ENCODE measurements at places on chromosomes 1 and 21.

- DNase-seq, result no peak
These were observed 86.9 kb downstream of the GRIK3 start for GRCh38 chr1:36947384-36947783.

DNA sequence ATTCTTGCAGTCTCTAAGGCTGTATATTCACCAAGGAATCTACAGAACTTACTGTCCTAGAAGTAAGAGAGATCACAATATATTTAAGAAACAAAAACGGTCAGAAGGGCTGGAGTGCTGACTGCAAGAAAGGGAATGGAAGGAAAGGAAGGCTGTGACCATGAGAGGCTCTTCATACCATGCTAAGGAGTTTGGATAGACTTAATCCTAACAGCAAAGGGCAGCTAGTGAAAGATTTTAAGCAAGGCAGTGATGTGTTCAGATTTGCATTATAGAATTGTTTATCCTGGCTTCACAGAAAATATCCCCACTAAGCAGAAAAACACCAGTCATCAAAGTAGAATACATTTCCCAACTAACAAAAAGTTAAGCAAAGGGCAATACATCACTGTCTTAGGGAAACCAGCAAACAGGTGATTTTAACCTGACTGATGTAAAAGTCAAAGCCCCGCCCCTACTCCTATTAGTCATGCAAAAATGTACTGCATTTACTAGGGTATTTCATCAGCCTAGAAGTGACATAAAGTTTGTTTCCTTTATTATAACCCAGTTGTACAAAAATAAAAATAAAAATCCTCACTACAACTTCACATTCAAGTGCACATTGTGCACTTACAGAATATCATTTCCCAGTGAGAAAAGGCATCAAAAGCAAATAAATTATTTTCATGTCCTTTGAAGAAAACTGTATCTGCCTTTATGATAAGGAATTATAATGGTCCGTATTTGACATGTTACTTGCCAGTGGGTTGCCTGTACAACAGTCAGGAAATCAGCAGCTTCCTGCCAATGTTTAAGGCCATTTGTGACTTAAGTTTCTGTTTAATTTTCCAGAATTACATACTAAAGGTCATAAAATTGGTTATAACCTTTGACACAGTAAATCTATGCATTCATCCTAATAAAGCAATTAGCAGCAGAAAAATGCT is 17.2 kb downstream of the JAK1 start:
- no peak for DNase-seq

- DNase-seq, result peak; percentile 22
These were observed 15.1 kb upstream of the PCP4 start for GRCh38 chr21:39852021-39852721.

- DNase-seq, result no peak
These were observed 134.1 kb downstream of the SLC30A10 start for GRCh38 chr1:219794085-219794743.

DNA sequence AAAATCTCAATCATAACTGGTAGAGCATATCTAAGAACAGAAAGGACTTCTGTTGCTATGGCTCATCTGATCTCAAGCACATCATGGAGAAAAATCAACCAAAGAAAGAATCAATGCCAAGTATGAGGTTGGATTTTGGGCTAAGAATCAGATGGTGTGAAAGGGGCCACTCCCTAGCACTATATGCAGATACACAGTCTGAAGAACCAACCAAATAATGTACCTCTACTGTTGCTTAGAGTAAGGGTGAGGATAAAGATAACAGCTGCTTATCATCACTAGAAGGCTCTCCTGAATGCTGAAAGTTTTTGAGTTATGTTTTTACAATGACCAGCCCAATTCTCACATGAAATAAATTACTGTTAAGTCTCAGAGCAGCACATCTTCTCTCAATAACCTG is 35.6 kb downstream of the ST7L start:
- DNase-seq, result no peak

GRCh38 chr1:238129677-238130076 is 239.0 kb upstream of the ZP4 start:
- no peak for DNase-seq

DNA sequence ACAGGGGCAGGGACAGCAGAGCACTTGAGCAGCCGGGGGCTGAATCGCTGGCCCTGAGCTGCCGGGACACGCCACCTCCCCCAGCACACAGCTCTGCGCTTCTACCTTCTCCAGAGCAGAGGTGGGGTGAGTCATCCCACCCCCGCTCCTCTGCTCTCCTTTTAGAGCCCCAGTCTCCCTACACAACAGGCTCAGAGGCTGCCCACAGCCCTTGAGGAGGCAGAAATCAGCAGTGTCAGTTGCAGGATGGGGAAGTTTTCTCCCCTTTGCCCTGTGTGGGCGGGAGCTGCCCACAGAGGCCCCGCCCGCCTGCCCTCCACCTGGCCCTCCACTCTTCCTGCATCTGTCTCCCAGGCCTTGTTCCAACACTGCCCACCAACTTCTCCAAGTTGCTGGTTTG is 94.6 kb downstream of the STUM start:
- no peak for DNase-seq

- DNase-seq, result no peak
These were observed 3.9 kb downstream of the POFUT2 start for GRCh38 chr21:45283611-45284455.

Data from SHP77 (cell line).